ENCODE measurements at places on chromosomes 12 and 14.

DNA sequence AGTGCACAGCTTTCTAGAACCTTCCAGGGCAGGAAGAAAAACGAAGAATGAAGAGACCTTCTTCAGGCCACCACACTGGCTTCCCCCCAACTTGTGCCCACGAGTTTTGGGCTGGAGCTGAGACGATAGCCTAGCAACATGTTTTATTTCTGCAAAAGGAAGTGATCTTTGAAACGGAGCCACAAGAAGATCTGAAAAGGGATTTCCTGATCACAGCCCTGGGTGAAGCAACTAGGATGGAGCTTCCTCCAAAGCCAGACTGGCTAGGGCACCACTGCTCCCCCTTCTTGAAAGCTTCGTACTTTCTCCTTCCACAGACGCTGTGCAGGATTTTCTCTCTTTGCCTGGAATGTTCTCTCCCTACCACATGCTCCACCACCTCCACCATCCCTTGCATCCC is 418.3 kb downstream of the MED13L start:
- DNase-seq = no peak

GRCh38 chr14:59463787-59464485 is 1.2 kb downstream of the GPR135 start:
- no peak for DNase-seq

GRCh38 chr12:45668641-45669040 is 60.9 kb upstream of the ARID2 start:
- no peak for DNase-seq

DNA sequence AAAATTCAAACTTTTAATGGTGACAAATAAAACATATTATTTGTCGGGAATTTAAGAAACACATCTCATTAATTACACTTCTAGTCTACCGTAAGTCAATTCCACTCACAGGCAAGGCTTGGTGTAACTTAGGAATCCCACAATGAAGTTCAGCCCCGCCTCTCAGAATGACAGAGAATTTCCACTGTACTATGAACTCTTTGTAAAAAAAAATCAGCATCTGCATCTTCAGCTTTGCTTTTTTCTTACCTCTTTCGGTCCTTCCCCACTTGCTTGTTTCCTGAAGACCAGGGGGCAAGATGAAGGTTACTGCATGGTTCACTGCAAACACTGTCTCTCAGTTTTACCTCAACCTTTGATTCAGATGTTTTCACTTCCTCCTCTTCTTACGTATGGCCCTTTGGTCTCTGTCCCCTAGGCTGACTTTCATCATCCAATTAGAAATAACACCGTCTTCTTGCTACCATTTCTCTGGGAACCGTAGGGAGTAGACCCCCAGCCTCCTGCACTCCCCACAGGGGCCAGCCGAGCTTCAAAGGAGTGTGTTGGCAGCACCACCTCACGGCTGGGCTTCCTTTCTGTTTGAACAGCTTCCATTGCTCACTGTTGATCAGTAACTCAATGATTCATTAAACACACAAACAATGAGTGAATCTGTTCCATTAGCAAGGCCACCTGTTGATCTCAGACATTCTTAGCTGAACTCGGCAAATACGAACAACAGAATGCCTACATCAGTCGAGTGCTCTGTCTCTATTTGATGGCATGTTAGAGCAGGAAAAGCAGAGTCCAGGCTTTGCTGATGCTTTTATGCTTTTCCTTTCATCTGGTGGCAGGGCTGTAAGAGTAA is 343.0 kb downstream of the BMP4 start:
- no peak for DNase-seq

DNA sequence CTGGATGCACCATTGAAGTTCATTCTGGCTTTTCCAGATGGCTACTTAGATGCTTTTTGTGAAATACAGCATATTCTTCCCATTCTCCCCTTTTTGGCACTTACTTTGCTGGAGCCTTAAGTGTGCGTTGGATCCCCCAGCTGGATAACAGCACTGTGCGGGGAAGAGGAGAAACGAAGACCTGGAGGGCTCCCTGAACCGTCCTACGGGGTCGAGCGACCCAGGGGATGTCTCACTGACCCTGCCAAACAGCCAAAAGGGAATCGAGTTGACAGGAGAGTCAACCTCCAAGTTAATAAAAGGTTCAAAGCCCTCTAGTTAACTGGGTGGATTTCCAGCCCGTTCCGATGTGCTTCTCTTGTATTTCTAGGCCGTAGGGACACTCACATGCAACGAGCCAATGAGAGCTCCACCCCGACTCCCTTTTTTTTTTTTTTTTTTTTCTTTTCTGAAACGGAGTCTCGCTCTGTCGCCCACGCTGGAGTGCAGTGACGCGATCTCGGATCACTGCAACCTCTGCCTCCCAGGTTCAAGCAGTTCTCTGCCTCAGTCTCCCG is 1.0 kb upstream of the CAMKK2 start:
- no peak for DNase-seq

- DNase-seq = no peak
These were observed 747.6 kb upstream of the LRFN5 start for GRCh38 chr14:40859055-40859454.

GRCh38 chr14:57657487-57657886 is 163.8 kb upstream of the CCDC198 start:
- no peak for DNase-seq

DNA sequence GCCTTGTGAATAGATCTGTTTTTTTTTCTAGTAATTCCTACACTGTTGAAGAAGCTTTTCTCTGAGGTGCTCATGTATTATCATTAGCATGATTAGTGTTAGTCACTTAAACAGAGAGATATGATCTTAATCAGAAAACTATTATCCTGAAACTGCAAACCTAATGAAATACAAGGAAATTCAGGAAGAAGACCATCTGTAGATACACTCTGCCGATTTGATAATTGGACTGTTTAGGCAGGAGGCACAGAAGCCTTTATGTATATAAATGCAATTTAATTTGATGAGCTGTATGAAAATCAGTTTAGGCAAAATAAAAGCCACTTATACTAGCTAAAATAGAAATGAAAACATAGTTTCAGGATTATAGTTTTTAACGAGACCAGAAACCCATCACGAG is 23.3 kb downstream of the PDZRN4 start:
- no peak for DNase-seq

DNA sequence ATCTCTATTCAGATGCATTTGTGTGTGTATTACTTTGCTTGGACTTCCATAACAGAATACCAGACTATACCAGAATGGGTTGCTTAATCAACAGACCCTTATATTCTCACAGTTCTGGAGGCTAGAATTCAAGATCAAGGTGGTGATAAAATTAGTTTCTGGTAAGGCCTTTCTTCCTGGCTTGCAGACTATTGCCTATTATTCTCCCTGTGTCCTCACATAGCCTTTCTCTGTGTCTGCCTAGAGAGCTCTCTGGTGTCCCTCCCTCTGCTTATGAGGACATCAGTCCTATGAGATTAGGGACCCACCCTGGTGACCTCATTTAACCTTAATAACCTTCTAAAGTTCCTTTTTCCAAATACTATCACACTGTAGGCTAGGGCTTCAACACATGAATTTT is 106.0 kb downstream of the FAR2 start:
- no peak for DNase-seq

DNA sequence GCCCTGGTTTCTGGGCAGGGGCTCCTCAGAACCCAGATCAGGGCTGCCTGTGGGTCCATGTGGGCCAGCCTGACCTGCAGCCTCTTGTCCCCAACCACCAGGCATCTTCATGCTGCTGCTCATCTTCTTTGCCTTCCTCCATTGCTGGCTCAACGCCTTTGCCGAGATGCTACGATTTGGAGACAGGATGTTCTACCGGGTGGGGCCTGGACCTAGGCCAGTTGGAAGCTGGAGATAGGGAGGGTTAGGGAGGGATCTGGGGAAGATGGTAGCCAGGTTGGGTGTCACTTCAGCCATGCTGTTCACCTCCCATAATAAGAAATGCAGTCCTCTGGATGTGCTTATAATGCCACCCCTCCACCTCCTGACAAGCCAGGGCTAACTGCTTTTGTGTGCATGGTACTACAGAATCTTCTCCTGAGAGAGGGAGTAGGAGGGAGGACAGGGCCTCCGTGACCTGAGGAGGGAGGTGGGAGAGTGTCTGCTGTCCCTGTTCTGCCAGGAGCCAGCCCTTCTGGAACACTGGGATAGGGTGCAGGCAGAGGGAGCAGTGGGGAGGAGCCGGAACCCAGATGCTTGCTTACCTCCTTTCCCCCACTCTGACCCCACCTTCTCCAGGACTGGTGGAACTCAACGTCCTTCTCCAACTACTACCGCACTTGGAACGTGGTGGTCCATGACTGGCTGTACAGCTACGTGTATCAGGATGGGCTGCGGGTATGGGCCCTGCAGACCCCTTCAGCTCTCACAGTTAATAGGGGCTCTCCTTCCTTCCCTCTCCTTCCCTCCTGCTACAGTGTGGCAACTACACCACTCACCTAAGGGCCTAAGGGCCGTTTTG is 17.6 kb downstream of the SOAT2 start:
- DNase-seq = no peak

DNA sequence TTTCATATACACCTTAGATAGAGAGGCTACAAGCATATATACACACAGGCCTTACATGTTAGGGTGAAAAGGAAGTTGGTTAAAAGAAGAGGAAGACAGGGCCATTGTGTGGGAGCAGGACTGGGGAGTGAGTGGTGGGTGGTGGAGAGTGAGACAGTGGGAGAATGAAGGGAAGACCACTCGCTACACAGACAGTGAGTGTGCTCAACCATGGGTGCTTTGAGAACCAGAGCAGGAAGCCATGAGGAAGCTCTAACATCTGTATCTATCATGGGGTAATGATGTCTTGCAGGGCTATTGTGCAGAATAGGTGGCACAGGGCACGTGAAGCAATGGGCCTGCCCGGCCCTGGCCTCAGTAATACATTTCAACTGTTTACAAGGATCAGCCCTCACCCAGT is 11.4 kb upstream of the KRT74 start:
- no peak for DNase-seq

- DNase-seq = no peak
These were observed 55.1 kb downstream of the IFT81 start for GRCh38 chr12:110179291-110179690.

DNA sequence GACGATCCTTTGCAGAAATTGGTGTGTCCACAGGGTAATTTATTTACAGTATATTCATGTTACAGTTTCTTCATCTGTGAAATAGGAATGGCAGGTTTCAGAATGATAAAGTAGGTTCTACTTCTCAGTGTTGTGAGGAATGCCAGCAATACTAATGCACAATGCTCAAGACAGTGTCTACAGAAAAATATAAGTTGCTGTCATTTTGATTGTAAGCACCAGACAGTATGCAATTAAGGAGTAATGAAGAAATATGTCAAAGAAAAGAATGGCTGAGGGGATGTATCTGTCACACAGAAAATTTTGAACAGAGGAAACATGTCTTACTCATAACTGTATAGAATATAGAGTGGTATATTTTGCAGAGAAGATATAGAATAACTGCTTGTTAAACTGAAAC is 525.4 kb downstream of the GALC start:
- DNase-seq = no peak

GRCh38 chr12:47139000-47139681 is 59.4 kb upstream of the AMIGO2 start:
- DNase-seq = no peak

GRCh38 chr14:26286081-26286912 is 311.5 kb downstream of the NOVA1 start:
- no peak for DNase-seq

GRCh38 chr14:25108959-25109358 is 59.0 kb upstream of the STXBP6 start:
- no peak for DNase-seq

DNA sequence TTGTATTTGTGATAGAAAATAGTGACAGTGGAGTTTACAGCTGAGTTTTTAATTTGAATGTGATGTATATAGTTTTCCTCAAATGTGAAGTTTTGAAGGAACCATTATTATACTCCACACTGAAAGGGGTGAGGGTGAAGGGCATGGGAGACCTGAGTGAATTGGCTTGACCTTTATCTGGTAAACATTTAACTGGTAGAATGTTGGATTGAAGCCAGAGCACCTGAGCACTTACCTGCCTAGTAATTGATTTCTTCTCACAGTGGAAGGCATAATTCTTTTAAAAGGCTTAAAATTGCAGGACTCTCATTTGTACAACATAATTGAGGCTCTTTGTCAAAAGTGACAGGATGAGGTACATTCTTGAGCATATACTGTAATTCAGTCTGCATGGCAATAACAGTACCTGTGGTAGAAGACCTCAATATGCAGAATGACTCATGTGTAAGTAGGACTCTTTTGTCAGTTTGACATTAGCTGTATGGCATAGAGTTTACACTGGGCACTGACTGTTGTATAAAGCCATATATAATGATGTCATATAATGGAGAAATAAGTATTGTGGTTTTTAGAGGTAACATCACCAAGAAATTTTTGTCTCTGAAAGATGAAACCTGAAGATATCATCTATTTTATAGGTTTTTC is 309.6 kb downstream of the TMTC2 start:
- DNase-seq = no peak

DNA sequence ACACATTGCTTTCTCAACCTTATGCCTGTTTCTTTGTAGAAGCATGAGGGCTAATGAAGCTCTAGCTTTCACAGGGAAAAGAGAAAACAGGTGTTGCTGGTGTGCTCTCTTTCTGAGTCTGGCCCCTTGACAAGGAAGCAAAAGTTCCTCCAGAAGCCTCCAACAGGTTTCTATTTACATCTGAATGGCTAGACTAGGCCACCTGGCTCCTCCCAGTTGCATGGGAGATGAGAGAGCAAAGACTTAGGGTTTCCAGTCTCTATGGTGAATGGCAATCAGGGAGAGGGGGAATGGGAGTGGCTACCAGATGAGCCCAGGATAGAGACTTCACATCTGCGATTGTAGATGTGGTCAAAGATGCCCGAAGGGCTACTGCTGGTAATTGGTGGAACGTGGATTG is 138.1 kb upstream of the PLXNC1 start:
- DNase-seq = no peak

DNA sequence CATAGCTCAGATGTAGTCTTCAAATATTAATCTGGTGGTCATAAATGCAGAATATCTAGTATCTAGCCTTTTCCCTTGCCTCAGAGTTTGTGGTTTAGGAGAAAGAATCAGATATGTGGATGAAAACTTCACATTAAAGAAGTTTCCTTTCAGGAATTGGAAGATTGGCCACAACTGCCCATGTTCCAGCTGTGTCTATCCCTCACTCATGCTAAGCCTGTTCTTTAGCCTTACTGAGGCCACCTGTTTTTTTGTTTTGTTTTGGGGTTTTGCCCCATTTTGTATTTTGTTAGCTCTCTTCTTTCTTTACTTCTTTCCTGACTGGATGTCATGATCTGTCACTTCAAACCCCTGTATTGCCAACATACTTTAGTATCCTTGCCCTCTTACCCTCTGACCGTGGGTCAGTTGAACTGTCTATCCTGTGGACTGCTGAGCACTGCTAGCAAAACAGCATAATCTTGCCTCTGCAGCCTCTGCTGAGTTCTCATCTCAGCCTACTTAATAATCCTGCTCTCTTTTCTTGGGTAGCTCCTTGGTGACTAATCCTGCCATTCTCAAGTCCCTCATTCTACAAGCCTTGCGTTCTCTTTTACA is 22.0 kb upstream of the CCT2 start:
- no peak for DNase-seq

All from frontal cortex (tissue), 4 donors.